ENCODE measurements at places on chromosomes 3 and 15.

DNA sequence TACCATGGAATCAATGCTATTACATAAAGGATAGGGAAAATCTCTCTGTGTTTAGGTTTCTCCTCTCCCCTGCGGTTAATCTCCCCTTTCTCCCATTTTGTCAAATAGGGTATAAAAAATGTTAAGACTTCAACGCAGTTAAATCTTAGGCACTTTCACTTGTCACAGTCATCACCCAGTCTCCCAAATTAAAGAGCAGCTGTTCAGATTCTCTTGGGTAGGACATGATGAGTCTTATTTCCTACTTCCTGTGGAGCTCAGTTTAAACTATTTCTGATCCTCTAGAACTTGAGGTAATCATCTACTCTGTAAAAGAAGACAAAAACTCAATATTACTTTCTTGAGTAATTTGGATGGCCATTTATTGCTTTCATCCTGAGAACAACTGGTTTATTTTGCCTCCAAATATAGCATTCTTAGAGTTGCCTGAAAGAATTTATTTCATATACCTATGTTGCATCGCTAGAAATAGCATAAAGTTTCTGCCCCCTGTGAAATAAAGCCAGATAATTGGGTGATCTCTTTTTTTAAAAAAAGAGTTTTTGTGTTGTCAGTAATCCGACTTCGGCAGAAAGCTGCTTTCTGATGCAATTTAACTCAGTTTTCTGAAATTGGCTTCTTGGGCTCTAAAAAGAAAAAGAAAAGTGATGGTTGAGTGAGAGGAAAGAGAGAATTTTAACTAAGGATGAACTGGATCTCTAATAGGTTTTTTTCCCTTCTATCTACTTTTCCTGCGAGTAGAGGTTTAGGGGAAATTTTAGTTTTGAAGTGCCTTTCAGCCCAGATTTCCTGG lies 20.7 kb downstream of the RAP2B start:
- no peak for DNase-seq

GRCh38 chr15:68885070-68885469 lies 45.3 kb upstream of the SPESP1 start:
- DNase-seq = no peak

- no peak for DNase-seq
Observed at GRCh38 chr3:190117981-190118380, 2.7 kb downstream of the P3H2 start.

DNA sequence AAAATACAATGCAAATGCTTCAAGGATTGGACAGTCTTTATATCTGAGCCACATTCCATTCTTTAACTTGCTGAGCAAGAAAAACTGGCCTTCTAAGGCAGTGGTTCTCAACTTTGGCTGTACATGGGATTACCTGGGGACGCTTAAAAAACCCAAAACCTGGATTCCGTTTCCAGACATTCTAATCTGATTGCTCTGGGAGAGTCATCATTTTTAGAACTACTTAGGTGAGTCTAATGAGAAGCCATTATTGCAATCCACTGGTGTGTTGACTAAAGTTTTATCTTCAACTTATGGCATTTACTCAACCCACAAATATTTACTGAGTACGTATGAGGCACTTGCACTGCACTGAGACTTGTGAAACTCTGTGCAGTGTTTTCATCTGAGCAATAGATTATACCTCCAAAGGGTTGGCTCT lies 195.7 kb upstream of the ATP11B start:
- DNase-seq = peak; percentile 74
